Dorsolateral prefrontal cortex (tissue), 122 donors: ENCODE measurements at places on chromosomes 3 and 15. TPM values are rescaled to one million over a fixed set of nuclear protein-coding genes. Genes with fewer than 3 reads are reported as not detected.

- DNase-seq: no peak
Measured at GRCh38 chr15:28985691-28986090, 99.9 kb downstream of the APBA2 start.

- no peak for DNase-seq
Measured at GRCh38 chr3:186467969-186468368, 76.2 kb downstream of the CRYGS start.

B3GNT5 gene
- total RNA-seq: 3.8 TPM

DNA sequence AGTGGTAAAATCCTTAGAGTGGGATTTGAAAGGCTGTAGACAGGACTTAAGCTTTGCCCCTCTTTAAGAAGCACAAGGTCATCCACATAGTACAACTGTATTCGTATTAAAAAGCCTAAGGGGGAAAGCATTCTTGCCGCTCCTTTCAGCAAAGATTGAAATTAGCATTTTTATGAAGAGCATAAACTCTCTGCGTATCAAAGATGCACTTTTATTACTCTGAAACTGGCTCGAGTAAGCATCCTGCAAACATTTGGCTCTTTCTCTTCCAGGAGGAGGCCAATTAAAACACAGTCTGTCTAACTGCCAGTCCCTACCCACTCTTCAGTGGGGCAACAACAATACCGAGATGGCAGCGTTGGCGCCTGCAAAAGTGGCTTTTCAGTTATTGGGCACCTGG, 192.5 kb upstream of the TPRG1 start:
- no peak for DNase-seq

GRCh38 chr3:170410428-170411029, 8.1 kb upstream of the CLDN11 start:
- no peak for DNase-seq

GRCh38 chr3:65342084-65342683, 654.4 kb upstream of the ADAMTS9 start:
- DNase-seq: peak; percentile 21

GRCh38 chr3:13110678-13111116, 37.5 kb upstream of the IQSEC1 start:
- DNase-seq: no peak

GRCh38 chr3:129323651-129324294, 45.1 kb downstream of the HMCES start:
- no peak for DNase-seq

PRICKLE2 gene
- total RNA-seq: 110 TPM

- DNase-seq: no peak
Measured at GRCh38 chr15:82966671-82967071, 14.2 kb upstream of the HOMER2 start.

H1-8 gene
- total RNA-seq: not detected

C3orf80 gene
- total RNA-seq: 27.6 TPM

PLD1 gene
- 44.6 TPM for total RNA-seq

GRCh38 chr3:43641306-43642114, 19.7 kb upstream of the ANO10 start:
- no peak for DNase-seq

GRCh38 chr3:64518950-64519349, 168.8 kb downstream of the ADAMTS9 start:
- DNase-seq: no peak

DNA sequence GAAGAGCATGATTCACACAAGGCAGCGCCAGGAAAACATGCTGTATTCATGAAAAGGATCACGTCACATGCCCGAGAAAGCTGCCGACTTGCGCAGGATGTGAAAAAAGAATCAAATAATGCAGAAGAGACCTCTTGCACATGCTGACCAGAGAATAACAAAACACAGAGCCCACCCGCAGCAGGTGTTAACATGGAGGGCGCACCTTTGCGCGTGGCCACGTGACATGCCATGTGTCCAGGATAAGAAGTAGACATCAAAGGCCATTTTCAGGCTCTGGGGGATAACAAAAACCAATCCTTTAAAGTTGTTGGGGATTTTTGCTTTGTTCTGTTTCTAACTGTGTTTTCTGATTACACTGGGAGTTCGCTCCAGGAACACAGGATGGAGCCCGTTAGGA, 1332.8 kb downstream of the ZPLD1 start:
- no peak for DNase-seq
